ENCODE measurements at places on chromosomes 16 and 17.

GRCh38 chr17:68101987-68102314 is 66.4 kb downstream of the KPNA2 start:
- DNase-seq: no peak

- DNase-seq: peak; percentile 68
These were observed 7.8 kb downstream of the CLCN7 start for GRCh38 chr16:1466968-1467521.

GRCh38 chr17:19343671-19344151 is 18.8 kb downstream of the B9D1 start:
- DNase-seq: peak; percentile 82

- no peak for DNase-seq
These were observed 30.9 kb downstream of the IFT140 start for GRCh38 chr16:1580956-1581355.

- DNase-seq: no peak
These were observed 18.5 kb upstream of the SCNN1B start for GRCh38 chr16:23283571-23283970.

DNA sequence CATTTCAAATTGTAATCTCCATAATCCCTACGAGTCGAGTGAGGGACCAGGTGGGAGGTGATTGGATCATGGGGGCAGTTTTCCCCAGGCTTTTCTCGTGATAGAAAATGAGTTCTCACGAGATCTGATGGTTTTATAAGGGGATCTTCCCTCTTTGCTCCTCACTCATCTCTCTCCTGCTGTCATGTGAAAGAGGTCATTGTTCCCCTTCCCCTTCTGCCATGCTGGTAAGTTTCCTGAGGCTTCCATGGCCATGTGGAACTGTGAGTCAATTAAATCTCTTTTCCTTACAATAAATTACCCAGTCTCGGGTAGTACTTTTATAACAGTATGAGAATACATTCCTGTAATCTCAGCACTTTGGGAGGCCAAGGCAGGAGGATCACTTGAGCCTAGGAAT is 76.7 kb upstream of the MARCHF10 start:
- no peak for DNase-seq

- DNase-seq: no peak
These were observed 28.1 kb upstream of the PECAM1 start for GRCh38 chr17:64418506-64419339.

DNA sequence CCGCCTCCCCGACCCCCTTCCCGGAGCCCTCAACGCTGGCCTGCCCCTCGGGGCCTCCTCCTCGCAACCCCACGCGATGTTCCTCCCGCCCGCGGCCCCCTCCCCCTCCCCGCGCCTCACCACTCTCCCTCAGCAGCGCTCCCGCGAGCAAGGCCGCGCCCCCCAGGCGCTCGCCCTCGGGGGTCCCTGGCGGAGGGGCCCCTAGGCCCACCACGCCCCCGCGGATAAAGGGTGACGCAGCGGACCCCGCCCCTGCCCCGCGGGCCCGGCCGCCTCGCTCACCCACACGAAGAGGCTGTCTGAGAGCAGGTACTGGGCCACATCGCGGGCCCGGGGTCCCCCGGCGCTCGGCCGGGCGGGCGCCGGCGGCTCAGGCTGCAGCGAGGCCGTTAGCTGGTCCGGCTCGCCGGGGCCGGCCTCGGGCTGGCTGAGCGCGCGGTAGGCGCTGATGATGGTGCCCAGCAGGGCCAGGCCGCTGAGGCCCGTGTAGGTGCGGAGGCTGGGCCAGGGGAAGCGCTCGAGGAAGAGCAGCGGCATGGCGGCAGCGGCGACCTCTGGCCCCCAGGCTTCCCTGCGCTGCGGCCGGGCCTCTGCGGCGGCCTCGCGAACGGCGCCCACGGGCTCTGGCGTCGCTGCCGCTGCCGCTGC is 430 bp downstream of the AMFR start:
- no peak for DNase-seq

DNA sequence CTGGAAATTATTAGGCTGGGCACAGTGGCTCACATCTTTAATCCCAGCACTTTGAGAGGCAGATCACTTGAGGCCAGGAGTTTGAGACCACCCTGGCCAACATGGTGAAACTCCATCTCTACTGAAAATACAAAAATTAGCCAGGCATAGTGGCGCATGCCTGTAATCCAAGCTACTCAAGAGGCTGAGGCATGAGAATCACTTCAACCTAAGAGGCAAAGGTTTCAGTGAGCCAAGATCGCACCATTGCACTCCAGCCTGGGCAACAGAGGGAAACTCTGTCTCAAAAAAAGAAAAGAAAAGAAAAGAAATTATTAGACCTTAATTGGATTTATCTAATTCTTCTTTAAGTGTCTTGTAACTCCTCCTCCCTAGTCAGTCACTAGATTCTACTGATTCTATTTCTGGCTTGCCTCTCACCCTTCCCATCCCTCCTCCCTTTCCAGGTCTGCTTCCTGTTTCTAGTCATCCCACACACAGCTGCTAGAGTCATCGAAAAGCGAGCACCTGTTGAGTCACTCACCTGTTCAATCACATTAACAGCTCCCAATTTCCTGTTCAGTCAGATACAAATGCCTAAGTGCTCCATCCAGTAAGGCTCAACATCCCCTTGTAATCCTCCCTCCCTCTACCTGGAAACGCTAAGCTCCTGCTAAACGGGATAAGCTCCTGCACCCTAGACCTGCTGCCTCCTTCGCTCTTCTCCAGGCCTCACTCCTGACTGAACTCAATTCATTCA is 34.6 kb downstream of the ERN1 start:
- DNase-seq: no peak

DNA sequence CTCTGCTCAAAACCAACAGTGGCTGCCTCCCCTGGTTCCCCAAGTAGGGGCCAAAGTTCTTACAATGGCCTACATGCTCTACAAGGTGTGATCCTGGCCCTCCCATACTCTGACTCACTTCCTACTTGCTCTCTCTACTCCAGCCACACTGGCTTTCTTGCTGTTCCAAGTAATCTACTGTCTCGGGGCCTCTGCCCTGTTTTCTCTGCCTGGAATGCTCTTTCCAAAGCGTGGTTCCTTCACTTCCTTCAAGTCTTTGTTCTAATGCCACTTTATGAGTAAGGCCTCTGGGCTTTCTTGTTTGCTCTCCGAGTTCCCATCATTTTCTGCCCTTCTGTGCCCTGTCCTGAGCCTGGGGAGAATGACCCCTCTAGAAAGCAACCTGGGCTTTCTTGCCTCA is 4.1 kb upstream of the CDH3 start:
- DNase-seq: no peak

- no peak for DNase-seq
These were observed 27.3 kb upstream of the CNOT1 start for GRCh38 chr16:58656899-58657298.

- DNase-seq: no peak
These were observed 41.1 kb upstream of the GSE1 start for GRCh38 chr16:85571813-85572619.

DNA sequence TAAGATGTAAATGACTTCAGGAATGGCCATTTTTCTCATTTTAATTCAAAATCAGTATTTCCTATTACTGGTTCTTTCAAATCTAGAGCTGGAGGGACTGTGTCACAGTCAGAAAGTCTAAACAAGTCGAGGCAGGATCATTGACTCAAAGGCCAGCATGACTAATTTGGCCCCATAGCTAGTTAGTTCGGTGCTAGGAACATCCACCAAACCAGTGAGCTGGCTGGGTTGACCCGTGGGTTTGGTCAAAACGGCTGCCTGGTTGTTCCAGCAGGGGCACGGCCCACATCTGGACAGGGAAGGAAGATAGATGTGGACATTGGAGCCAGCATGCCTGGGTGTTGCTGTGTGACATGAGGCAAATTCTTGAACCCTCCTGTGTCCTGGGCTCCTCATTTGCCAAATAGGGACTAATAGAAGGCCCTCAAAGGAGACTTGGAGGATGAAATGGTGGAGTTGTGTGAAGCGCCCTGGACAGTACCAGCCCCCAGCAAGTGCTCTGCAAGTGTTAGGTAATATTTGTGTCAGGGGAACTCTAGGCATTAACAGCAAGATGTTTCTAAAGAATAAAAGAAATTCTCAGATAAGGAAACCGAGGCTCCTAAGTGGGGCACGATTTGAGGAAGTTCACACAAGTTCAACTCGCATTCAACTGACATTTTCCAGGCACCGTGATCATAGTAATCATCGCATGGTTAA is 46.2 kb downstream of the MEOX1 start:
- DNase-seq: no peak

DNA sequence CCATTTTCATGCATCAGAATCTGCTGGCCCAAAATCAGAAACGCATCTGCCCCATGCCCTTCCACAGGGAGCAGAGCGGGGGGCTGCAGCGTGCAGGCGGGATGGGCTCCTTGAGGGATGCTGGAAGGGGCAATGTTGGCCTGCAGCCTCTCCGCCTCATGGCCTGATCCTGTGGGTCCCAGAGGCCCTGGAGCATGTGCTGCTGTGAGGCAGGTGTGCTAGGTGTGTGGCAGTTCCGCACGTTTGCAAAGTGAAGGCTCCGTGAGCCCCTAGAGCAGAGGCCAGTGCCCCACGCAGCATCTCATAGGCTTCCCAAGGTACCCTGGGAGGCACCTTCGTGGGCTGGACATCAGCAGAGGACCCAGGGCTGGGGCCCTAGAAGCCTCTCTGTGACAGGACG is 36.4 kb upstream of the CDH15 start:
- peak; percentile 52 for DNase-seq

All from chondrocyte (in vitro differentiated cells).